Activated naive CD4-positive, alpha-beta T cell treated with anti-CD3 and anti-CD28 coated beads for 36 hours (primary cell): ENCODE measurements at places on chromosomes 2 and 18. TPM values are rescaled to one million over a fixed set of nuclear protein-coding genes. Genes with fewer than 3 reads are reported as not detected.

- DNase-seq, result no peak
These were observed 58.6 kb downstream of the ZEB2 start for GRCh38 chr2:144461308-144461766.

DNA sequence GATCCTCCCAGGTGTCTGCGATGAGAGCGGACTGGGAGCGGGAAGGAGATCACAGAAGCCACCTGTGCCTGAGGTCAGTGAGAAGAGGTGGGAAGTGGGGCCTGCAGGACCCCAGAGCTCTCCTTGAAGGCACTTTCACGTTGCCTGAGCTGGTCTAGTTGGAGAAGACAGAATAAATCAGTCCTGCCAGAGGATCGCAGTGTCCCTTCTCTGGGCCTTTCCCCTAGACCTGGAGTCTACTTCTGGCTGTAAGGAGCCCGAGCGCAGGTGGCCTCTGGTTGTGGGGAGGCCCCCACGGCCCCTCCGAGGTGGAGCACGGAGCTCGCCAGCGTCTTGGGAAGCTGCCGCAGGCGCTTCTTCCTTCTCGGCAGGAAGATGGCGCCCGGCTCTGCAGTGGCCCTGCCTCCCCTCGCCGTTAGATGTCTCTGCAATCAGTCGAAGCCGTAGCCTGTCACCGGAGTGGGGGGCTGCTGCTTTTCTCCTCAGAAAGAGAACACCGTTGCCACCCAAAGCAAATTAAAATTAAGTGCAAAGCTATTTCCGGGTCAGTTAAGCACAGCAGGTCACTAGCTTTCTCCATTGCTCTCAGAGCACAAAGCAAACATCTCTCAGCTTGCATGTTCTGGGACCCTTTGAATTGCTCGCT lies 212.0 kb upstream of the MYT1L start:
- DNase-seq, result peak; percentile 17

- DNase-seq, result peak; percentile 17
These were observed 529 bp downstream of the SEMA4C start for GRCh38 chr2:96869281-96869821.

DNA sequence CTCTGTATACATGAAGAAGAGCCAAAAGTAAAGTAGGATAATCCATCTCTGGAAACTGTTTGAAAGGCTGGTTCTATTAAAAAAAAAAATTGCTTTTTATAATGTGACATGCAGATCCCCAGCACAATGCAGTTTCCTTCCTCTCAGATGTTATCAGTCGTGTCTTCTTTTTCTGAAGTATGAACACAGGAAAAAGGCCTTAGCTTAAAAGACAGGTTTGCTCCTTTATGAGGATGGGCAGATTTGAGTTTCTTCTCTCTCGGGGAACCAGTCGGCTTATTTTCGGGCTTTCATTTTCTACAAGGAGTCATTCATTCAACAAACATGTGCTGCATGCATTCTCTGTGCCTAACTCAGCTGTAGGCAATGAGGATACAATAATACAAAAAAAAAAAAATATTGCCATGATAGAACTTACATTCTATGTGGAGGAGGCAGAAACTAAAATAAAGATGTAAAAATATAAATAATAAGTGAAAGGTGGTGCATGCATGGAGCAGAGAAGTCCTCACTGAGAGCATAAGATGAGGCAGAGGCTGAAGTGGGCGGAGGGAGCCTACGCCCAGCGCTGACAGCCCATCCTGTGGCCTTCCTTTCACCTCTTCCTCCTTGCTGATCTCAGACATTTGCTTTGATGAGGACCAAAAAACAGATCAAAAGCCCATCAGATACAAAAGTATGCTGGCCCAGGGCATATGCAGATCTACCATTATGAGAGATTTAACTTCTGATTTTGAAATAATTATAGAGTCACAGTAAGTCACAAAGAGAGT lies at the start of gene CD226:
CD226 (minus strand) TSS at position 513 of the 773 bp plus-strand sequence; CDS start at position 46, 467 bp downstream.
- DNase-seq, result peak; percentile 40

DNA sequence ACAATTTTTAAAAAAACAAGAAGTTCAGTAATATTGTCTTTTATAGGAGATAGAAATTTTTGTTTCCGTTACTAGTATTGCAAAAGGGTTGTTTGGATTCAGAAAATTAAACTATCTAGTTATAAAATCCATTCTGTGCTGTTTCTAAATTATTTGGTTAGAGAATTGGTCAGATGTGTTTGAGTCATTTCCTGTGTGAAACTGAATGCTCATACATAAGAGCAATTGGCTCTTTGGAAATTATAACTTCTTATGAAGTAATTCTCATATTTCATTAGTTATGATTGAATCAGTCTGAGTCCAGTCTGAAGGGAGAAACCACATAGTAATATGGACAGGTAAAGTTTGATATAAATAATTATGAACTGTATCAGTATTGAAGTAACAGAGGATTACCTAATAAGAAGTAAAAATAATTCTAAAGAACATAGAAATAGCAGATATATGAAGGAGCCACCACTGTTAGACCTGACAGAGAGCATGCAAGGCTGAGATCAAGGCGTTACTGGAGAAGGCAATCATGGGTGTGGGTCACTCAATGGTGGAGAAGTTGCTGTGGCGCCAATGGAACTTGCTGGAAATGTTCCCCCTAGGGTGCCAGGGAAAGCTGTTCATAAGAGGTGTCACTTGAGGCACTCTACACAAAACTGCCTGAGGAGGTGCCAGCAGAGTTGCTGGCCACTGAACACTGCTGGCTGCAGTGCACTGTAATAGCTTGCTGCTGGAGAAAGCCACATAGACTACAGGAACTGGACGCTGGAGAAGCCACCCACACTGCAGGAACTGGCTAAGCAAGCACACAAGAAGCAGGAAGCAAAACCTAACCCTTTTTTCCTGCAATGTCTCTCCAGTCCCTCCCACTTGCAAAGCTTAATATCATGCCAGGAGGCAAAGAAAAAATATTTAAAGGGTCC lies 18.0 kb upstream of the FAP start:
- DNase-seq, result no peak

RPIA gene
- 70.0 TPM for total RNA-seq

SERPINB13 gene
- total RNA-seq, result not detected
